ENCODE measurements at places on chromosomes 2 and 18.
A peak's percentile ranks its signal among the peaks of the same experiment; 100 is the strongest.

DNA sequence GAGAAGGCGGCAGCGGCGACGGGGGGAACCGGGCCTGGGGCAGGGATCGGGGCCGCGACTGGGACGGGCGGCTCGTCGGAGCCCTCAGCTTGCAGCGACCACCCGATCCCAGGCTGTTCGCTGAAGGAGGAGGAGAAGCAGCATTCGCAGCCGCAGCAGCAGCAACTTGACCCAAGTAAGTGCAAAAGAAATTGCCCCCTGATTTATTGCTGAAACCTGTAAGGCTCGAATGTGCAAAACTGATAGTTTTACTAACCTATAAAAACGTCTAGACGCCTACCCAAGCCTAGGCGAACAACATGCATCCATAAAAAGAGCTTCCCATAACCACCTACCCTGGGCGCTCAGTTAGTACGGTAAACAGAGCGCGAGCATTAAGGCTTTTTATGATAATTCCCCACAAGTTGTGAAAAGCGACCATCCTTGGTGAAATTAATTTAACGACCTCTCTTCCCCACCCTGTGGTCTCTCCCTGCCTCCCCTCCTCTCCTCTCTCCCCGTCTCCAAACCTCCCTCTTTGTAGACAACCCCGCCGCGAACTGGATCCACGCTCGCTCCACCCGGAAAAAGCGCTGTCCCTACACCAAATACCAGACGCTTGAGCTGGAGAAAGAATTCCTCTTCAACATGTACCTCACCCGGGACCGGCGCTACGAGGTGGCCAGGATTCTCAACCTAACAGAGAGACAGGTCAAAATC, 1.0 kb downstream of the HOXD9 start:
- DNase-seq = no peak

- DNase-seq = no peak
These were observed 87.3 kb downstream of the ACTR2 start for GRCh38 chr2:65314801-65315441.

- DNase-seq = no peak
These were observed 152.4 kb upstream of the CAPN13 start for GRCh38 chr2:30959653-30960052.

DNA sequence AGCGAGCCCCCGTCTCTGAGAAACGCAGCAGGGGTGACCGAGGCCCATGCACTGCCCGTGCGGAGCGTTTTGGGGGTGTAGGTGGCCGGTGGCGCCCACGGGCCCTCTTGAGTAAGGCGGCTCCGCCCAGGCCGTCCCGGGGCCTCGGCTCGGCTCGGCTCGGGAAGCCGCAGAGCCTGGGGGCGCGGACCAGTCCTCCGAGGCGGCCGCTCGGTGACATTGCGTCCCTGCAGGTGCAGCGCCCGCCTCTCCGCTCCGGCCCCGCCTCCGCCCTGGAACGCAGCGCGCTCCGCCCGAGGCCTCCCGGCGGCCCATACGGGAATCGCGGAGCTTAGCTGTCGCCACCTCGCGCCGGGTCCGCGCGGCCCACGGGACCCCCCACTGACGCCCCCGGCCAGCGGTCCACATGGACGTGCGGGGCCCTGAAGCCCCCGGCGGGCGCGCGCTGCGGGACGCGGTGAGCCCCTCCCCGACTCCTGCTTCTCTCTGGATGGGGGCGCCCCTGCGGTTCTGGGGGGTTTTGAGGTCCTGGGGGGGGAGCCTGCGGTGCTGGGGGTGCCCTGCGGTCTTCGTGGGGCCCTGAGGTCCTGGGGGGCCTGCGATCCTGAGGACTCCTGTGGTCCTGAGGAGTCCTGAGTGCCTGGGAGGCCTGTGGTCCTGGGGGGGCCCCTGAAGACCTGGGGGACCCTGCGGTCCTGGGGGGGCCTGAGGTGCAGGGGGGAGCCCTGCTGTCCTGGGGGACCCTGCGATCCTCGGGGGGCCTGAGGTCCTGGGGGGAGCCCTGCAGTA, at the start of gene HSBP1L1:
TSS of gene HSBP1L1 (plus strand) at position 314 of the 789 bp plus-strand sequence. CDS start at position 407, 93 bp downstream.
- DNase-seq = peak; percentile 76

DNA sequence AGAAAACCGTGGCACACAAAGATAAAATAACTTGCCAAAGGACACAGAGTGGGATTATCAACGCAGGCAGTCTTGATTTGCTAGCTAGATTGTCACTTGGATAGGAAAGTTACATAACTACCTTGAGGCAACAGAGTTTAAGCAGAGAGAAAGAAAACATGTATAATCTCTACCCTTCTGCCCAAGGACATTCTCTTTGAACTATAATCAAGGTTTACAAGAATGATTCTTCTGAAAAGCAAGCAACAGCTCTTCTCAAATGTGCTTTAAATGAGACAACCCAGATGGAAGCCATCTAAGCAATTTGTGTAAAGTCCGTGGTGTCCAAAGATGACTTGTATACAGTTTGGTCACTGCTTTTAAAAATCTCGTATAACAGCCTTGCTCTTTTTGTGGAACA, 177.4 kb downstream of the CD226 start:
- DNase-seq = no peak

GRCh38 chr2:111205774-111206173, 85.1 kb downstream of the BCL2L11 start:
- no peak for DNase-seq

GRCh38 chr2:2901384-2902345, 476.0 kb downstream of the EIPR1 start:
- DNase-seq = peak; percentile 30

GRCh38 chr2:151668737-151669136, 65.5 kb downstream of the NEB start:
- no peak for DNase-seq

DNA sequence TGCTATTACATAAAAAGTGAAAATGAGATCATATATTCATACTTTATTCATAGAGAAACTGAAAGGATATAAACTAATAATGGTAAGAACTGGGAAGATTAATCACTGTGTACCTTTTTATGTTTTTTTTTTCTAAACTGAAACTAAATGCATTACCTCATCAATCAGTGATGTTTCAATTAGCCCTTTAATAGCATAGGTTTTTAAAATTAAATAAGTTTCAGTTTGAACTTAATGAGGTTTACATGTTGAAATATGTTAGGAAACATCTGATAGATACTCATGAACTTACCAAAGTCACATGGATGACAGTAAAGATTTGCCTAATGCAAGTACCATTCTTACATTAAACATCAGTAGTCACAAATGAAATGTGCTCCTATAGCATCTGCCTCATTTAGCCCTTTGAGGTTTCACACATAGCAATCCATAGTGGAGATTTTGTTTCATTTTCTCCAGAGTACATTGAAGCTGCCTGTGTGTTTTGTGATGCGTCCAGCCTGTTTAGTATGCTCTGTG, 8.9 kb downstream of the MAPRE2 start:
- DNase-seq = no peak

Measured in B cell (primary cell).